ENCODE measurements at places on chromosomes 2 and 18.

DNA sequence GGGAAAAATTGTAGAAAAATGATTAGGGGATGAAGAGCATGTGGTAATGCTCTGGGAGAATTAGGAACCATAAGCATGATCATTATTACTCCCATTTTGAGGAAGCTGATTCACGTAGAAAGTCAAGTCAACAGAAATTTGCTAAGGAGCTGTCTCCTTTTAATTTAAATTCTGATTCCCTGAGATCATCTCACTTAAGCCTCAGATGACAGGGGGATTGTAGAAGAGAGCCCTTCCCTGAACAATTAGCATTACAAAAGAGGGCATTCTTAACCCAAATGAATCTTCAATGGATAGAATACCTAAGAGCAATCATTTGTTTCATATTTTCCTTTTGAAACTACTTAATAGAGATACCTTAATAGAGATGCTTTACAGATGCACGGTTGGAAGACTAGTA lies 267.9 kb downstream of the NYAP2 start:
- no peak for DNase-seq

GRCh38 chr2:168147830-168148794 lies 99.3 kb downstream of the STK39 start:
- DNase-seq: no peak

GRCh38 chr2:72841462-72842125 lies 15.8 kb upstream of the EXOC6B start:
- DNase-seq: no peak

DNA sequence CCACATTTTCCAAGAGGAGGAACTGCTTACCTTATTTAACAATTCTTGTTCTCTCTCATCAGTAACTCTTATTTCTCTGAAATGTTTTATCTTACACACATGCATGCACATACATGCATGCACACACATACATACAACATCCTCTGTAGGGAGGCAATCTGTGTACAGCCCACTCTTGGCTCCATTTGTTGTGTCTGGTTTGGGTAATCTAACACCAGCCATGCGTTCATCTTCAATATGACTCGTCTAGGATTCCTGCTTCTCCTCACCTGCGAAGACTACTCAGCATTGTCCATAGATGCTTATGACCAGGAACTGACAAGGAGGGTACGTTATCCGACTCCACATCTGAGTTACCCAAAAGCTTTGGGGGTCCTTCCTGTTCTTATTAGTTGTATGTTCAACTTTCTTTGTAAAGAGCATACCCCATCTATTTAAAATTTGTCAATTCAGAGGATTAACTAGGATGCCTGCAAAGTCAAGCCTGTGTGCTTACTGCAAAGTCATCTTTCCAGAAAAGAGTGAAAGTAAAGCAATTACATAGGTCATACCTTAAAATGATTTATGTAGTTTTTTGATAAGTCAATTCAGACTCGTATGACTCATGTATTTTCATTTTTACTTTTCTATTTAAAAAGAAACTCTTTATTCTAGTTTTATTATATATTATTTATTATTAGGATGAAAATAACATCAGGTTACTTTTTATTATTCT lies 18.2 kb downstream of the LYPD6B start:
- no peak for DNase-seq

DNA sequence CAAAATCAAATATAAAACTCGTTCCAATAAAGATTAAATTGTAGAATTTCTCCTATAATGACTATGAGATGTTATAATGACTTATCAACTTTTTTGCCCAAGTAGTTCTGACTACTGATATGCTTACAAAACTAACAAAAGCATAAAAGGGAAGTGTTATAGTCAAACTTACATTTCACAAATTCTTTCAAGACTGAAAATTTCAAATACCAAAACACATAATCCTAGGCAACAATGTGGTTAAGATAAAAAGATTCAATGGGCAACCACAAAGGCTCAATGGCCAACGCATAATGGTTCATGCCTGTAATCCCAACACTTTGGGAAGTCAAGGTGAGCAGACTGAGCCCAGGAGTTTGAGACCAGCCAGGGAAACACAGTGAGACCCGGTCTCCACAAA lies 135.7 kb downstream of the USP34 start:
- no peak for DNase-seq

DNA sequence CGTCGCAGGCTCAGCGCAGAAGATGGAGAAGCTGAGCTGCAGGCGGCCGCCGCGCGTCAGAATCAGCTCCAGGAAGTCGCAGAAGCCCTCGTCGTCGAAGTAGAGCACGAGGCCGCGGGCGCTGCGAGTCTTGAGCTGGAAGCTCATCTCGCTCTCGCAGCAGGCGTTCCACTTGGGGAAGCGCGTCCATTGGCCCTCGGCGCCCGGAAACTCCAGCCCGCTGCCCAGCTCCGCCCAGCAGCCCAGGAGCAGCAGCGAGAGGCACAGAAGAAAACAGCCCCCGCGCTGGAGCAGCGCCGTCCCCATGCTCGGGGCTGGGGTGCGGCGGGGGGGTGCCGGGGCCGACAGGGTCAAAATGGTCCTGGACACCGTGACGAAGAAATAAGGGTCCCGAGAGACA lies 4.0 kb downstream of the NRXN1 start:
- no peak for DNase-seq

DNA sequence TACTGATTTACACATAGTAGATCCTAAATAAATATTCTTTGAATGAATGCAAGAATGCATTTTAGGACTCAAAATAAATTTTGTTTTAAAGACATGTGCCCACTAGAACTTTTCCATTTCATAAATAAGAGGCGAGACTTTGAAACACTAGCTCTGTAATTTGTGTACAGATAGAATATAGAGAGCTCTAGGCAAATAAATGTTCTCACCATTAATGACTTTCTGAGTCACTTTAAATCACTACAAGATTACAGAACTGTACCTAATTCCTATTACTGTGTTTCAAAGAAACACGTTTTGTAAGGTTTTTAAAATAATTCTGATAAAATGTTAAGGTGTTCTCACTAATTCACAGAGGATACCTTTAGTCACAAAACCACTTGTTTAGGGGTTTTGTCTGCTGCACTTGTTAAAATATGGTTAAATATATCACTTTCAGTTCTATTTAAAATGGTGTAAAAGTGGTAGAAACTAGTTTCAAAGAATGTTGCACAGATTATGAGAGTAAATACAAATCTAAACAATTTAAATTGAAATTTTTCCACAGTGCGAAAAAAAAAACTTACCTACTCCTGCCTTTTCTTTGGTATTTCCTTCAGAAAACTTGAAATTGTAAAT lies 158.7 kb upstream of the ZC3H15 start:
- DNase-seq: no peak

DNA sequence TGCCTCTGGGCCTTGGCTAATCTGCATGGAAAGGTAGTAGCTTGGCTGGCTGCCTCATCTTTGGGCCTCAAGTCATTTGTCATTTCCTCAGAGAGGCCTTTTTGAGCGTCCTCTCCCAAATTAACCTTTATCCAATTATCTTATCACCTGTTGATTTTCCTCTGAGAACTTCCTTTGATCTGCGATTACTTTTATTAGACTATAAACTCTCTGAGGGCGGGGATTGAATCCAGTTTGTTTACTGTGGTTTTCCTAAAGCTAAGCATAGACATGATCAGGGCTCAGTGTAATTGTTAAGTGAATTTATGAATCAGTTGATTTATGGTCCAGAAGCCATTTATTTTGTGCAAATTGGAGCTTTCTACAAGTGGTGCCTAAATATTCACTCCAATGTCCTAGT lies 7.5 kb downstream of the RPE start:
- no peak for DNase-seq

DNA sequence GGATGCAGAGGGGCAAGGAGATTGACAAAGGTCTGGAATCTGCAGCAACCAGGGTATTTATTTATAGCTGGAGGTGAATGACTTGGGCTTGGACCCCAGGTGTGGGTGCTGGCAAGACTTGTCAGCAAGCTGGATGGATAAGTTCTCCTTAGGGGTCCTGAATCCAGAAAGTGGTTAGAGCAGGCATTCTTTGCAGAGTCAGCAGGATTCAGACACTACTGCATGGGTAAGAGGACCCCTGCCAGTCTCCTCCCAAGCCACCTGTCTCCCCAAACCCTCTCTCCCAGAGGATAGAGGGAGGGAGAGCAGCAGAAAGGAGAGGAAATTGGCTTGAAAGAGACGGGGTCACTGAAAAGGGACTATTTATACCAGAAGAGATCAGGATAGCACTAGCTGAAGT lies 89.5 kb downstream of the VAPA start:
- DNase-seq: no peak

- DNase-seq: no peak
Observed at GRCh38 chr18:41974796-41975201, 19.8 kb downstream of the PIK3C3 start.

- no peak for DNase-seq
Observed at GRCh38 chr18:24370120-24370519, 27.5 kb downstream of the OSBPL1A start.

DNA sequence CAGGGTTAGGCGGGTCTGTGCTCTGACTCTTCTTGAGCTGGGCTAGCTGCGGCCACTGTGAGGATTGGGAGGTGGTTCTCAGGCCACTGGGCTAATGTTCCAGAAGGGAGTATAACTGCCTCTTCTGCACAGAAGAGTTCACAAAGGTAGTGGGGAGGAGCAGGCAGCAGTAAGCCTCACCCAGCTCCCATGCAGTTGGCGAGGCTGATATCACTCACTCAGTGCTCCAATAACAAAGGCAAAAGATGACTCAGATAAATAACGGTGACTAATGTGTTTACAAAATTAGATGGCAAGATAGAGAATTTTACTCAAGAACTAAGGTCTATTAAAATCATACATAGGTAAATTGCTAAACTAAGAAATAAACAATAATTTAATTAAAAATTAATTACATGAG lies 174.2 kb upstream of the TMEM200C start:
- no peak for DNase-seq

GRCh38 chr18:1916869-1917523 lies 654.3 kb downstream of the METTL4 start:
- DNase-seq: no peak

DNA sequence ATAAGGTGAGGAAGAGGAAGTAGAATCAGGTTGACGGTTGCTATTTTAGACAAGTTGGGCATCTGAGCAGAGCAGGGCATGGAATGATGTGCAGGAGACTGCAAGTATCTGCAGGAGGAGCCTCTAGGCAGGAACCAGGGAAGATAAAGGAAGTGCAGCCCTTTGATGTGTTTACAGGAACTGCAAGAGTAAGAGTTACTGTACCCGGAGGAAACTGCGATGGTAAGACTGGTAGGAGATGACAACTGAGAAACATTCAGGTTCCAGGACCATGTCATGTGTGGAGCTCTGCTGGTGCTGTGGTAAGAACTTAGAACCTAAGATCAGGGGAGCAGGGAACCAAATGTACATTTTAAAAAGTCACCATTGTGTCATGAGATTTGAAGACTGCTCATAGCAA lies 134.3 kb upstream of the STON1 start:
- no peak for DNase-seq
